ENCODE measurements at places on chromosomes 11 and 22.
A peak's percentile ranks its signal among the peaks of the same experiment; 100 is the strongest.

- DNase-seq: no peak
Measured at GRCh38 chr11:120025606-120026335, 112.1 kb downstream of the TRIM29 start.

DNA sequence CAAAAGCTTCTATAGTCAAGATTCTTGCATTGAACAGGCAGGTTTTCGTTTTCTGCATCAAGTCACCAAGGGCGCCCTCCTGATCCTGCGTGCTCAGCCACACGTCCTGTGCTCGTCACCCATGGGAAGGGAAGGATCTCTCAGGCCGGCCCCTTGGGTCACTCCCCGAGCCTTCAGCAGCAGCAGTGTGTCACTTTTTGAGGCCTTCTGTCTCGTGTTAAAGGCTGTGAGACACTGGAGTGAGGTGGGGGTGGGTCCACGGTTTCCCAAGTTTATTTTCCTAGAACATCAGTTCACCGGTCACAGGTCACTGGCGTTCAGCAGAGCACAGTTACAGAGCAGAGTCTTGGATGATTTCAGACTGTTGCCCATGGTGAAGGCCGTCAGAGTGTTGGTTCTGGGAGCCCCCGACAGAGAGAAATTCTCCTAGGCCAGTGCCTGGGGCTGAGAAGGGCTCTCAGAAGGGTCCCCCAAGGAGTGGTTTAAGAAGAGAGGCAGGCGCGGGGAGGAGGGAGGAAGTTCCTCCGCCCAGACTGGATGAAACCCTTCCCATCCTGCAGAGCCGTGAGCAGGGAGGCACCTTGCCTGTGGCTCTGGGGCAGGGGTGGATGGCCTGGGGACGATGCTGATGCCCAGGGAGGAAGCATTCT lies 13.5 kb upstream of the ADORA2A start:
- DNase-seq: no peak

DNA sequence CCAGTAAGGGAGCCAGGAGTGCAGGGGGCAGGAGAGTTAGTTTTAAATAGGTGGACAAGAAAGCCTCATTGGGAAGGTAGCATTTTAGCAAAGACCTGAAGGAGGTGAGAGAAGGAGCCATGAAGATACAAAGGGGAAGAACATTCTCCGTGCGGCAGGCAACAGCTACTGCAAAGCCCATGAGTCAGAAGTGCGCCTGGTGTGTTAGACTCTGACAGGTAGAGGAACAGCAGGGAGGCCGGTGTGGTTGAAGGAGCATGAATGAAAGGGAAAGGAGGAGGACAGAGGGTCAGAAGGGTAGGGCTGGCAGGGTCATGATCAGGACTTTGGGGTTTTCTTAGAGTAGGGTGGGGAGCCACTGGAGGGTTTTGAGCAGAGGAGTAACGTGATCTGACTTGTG lies 34.5 kb upstream of the PAMR1 start:
- DNase-seq: no peak

GRCh38 chr11:112448806-112449205 lies 188.1 kb upstream of the PLET1 start:
- no peak for DNase-seq

GRCh38 chr22:50082197-50082715 lies 3.0 kb downstream of the MLC1 start:
- peak; percentile 44 for DNase-seq

DNA sequence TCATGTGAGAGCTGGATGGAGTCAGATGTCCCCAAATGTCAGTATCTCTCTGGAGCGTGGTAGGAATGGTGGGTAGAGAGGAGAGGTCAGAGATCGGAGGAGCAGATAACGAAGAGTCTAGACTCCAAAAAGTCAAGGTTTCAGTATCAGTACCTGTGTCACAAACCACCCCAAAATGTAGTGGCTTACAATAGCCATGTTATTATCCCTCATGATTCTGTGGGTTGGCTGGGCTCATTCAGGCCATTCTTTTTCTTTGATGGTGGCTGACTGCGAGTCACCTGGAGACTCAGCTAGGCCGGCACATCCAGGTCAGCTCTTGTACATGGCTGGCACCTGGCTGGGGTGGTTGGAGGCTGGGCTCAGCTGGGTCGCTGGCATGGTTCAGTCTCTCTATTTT lies 7.3 kb upstream of the SSTR3 start:
- DNase-seq: peak; percentile 52

DNA sequence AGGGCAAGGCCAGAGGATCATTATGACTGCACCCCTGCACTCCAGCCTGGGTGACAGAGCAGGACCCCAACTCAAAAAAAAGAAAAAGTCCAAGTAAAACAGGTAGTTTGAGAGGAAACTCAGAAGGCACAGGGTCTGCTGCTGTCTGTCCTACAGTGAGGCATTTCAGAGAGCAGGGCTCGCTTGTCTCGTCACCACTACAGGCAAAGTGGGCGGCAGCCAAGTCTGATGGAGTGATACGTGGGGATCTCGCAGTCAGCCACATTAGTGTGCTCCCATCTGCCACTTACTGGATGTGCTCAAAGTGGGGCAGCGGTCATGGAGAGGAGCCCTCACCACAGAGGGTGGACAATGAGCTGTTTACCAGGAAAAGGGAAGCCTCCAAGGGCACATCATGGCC lies 42.1 kb downstream of the PI4KA start:
- DNase-seq: no peak

- DNase-seq: no peak
Measured at GRCh38 chr22:21845558-21846453, 21.6 kb downstream of the MAPK1 start.

- no peak for DNase-seq
Measured at GRCh38 chr11:35622070-35622469, 3.8 kb downstream of the FJX1 start.

DNA sequence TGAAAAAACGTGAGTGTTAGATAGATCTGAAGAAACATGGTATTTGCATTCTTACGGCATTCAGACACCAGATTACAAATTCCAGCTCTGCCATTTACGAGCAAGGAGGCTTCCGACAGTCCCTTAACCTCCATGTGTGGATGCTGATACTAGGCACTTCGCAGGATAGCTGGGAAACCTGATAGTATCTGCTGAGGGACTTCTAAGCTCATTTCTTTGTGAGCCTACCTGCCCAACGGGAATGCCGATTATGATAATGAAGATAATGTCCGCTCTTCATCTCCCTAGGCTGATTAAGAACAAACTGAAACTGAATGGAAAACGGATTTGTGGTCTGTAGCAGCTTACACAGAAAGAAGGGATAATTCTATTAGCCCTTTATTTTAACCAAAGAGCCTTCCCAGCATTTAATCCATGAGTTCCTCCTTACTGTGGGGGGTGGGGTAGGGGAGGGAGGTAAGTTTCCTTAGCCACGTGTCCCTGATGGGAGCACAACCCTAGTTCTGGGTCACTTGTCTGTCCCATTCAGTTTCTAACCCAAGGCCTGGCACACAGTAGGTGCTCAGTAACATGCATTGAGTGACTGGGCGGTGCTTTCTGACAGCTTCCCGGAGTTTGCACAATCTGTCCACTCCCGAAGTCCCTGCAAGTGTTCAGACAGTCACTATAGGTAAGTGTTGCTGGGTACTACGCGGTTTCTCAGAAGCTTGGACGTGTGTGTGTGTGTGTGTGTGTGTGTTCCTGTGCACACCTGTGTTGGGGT lies 39.2 kb downstream of the CD6 start:
- no peak for DNase-seq

- DNase-seq: no peak
Measured at GRCh38 chr11:15815246-15816195, 540.8 kb downstream of the SOX6 start.

DNA sequence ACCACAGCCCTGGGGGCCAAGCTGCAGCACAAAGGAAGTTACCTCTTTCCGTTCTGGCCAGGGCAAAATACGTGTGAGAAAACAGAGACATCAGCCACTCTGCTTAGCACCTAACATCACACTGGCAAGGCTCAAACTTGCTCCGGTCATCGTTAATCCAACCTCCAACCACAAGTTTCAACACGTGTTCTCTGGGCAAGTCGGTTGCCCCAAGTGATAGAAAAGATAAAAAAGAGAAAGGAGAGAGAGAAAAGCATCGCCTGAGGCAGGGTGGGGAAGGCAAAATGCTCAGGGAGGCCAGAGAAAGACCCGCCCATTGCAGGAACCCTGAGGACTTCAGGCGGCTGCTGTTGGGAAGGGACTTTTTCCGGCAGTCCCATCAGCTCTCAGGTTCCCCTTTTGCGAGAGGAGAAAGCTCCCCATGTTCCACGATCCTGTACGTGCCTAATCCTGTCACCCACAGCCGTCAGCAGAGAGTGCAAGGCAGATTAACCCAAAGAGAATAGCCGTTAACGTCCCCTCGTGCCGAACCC lies 18.5 kb upstream of the B4GALNT4 start:
- peak; percentile 82 for DNase-seq

GRCh38 chr22:48378673-48379072 lies 1449.0 kb downstream of the BRD1 start:
- DNase-seq: no peak

DNA sequence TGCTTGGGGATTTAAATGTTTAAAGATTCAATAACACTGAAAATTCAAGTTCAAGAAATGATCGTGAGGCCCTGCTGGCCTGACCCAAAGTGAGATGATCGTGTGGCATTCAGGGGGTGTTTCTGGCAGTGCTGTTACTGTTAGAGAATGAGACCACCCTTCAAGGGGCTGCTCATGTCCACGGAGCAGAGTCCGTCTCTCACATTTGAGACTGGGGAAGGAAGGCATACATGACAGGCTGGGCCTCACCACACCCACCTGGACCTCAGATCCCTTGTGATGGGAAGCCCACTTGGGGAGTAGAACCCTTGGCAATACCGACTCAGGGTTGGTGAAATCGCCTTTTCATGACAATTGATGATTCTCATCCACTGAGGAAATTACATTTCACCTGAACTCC lies 16.1 kb upstream of the NRIP3 start:
- no peak for DNase-seq

DNA sequence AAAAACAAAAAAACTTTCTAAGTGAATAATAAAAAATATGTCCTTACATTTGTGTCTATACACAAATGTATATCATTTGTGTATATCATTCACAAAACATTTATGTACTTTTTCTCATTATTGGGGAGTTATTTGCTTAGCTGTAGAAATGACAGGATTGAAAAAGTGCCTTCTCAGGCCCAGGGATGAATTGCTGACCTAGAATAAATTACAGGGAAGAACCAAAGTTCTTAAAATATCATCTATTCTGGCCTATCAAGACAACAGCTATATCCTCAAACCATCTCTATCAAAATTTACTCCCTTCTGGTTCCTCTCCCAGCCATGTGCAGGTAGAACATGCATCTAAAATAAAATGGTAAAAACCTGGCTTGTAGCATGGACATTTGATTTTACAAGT lies 1.9 kb upstream of the RAB6A start:
- DNase-seq: no peak

GRCh38 chr22:44550711-44551491 lies 52.9 kb upstream of the RTL6 start:
- DNase-seq: no peak

DNA sequence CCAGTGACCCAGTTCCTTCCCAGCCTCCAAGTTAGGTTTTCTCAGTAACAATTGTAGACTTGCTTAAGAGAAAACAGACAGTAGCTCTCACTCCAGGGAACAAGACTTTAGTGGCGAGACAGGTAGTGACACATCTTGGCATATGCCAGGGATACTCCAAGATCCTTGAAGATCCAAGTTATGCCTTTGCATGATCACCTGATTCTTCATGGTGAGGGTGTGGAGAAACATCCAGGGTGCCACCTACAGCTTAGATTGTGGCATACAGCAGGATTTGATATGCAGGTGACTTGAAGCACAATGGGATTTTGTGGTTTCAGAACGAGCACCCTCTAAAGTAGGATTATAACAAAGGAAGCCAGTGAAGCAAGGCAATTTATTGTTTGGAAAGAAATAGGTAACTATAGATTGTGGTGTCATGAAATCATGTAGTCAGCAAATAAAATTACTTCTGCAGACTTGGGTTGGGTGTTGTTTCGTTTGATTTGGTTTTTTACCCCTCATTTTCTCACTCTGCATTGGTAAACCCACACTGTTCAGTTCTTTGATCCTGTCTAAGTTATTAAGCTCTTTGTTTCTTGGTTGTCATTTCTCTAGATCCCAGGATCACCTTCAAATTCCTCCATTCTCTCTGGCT lies 9.2 kb downstream of the POU2AF3 start:
- DNase-seq: no peak

DNA sequence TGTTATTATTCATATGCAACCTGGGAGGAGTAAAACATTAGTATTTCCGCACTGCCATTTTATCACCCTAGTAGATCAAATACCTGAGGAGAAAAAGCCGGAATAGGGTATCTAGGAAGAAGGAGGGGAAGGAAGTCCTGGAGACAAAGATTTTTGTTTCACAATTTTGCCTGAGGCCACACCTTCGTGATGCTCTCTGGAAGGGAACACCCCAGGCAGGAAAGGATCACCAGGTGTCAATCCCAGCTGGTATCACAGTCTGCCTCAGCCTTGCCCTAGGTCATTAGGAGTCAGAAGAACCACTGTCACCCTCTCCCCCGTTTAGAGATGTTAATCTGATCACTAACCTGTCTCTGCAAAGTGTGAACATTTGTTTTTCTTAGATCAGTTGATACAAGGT lies 35.4 kb upstream of the IGSF9B start:
- DNase-seq: no peak

- DNase-seq: no peak
Measured at GRCh38 chr22:46079093-46079860, 71.0 kb upstream of the PPARA start.

- DNase-seq: no peak
Measured at GRCh38 chr11:22666325-22666687, at the start of gene GAS2. Gene GAS2, plus strand, starts transcription at chr11:22666611. Its CDS starts 8,259 bp downstream, at chr11:22674870.

- DNase-seq: no peak
Measured at GRCh38 chr11:106727256-106727655, 291.0 kb downstream of the GUCY1A2 start.

DNA sequence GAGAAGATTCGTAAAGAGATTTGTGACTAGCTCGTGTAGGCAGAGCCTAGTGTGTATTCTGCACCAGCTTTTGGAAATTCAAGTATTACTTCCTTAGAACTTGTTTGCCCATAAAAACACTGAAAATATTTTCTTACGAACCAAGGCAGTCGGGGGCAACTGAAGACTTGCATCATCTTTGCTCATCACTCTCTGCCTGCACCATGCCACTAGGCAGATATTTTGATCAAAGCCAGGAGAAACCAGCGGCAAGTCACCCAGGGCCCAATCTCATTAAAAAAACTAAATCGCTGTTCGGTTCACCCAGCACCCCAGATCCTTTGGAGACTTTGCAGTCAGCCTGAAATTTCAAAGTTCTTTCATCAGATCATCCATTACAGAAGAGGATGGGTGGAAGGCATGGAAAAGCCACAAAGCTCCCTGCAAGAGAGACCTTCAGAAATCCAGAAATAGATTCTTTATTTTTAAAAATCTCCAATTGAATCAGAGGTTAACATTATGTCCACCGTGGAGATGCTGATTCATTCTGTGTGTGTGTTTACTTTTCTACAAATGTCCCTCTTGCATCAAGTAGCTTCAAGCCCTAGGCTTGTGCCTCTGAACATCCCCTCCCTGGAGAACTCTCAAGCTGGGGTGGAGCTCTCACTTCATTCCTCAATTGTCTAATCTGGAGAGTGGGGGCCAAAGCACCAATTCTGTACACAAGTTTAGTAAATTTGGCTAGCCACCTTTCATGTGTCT lies 78.4 kb downstream of the ETS1 start:
- DNase-seq: no peak

- no peak for DNase-seq
Measured at GRCh38 chr22:49551897-49552614, 275.6 kb downstream of the BRD1 start.

Measured in MM.1S (cell line).